ENCODE measurements at places on chromosomes 13 and 19. TPM values are rescaled to one million over a fixed set of nuclear protein-coding genes. Genes with fewer than 3 reads are reported as not detected.

The KLF1 gene
- 0.34 TPM for total RNA-seq

The PODNL1 gene
- total RNA-seq, result not detected

The TNFSF9 gene
- 2.5 TPM for total RNA-seq

The CCDC169 gene
- total RNA-seq, result 0.28 TPM

The DAND5 gene
- not detected for total RNA-seq

The PEG3 gene
- 0.14 TPM for total RNA-seq

The ADAMTSL5 gene
- 1.5 TPM for total RNA-seq

The RAB8A gene
- total RNA-seq, result 169 TPM

The ZNF429 gene
- total RNA-seq, result 4.7 TPM

The GTF3A gene
- 284 TPM for total RNA-seq

The LEUTX gene
- total RNA-seq, result not detected

The NR1H2 gene
- total RNA-seq, result 49.6 TPM

The BRME1 gene
- 7.3 TPM for total RNA-seq

DNA sequence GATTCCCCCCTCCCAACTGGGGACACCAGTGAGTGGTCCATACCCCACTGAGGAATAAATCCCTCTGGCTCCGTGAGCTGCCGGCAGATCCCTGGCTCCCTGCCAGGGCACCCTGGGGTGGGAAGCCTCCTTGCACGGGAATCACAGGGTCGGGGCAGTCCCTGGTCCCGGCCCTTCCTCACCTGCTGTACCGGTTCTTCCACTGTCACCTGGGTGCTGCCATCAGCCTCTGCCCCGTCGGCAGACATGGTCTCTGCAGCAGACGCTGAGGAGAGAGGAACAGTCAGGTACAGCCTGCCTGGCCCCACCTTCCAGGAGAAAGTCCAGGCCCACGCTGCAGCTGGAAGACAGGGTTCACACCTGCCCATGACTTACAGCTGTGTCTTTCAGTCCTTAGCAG, 6.3 kb downstream of the PLIN3 start:
- no peaks in the 10 kb centered on the region for H3K36me3 ChIP-seq
- H3K4me1 ChIP-seq, result no peaks in the 10 kb centered on the region
- no peak for DNase-seq
- no peak overlapping the region for H3K27ac ChIP-seq
- no peaks in the 10 kb centered on the region for H3K27me3 ChIP-seq

DNA sequence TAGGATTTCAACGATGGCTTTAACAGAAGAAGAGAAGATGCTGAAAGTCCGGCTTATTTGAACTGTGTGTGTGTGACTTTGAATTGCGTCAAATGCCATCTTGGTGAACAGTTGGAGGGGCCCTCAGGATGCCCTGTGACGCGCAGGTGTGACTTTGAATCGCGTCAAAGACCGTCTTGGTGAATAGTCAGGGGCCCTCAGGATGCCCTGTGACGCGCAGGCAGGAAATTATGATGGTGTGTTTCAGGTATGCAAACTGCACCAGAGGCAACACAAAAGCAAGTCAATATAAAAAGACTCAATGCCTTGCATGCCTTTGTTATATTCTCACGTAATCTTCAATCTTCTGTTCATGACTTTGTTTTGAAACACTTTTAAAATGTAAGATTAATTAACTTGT, 29.2 kb downstream of the ATP11A start:
- H3K36me3 ChIP-seq, result peaks cover 4% of the 10 kb centered on the region
- DNase-seq, result no peak
- no peak overlapping the region for H3K4me3 ChIP-seq
- no peak overlapping the region for H3K27ac ChIP-seq
- H3K27me3 ChIP-seq, result no peaks in the 10 kb centered on the region
- peaks cover 8% of the 10 kb centered on the region for H3K4me1 ChIP-seq

DNA sequence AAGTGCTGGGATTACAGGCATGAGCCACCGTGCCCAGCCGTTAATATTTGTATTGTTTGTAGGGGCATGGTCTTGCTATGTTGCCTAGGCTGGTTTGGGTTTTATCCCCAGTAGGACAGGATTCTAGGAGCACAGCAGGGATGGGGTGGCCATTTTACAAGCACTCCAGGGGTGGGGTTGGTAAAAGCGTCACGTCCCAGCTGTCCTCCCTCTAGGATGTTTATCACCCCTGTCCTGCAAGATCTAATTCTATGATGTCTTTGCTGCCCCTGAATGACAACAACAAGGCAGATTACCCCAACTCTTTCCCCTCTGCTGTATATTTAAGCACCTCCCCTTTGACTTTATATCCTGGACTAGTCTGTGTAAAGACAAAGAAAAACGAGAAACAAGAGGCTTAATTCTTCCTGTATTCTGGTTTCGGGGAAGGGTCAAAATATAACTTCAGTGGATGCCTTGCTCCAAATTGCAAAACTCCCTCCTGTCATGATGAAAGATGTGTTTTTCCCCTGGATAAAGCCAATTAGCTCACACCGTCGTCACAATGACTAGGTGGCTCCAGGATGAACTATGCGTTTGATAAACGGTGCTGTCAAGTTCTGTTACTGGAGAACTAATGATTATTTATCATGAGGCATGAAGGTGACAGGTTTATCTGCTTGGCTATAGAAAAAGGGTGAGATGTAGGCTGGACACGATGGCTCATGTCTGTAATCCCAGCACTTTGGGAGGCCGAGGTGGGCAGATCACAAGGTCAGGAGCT, 27.8 kb upstream of the OR1M1 start:
- peaks cover 14% of the 10 kb centered on the region for H3K27me3 ChIP-seq
- H3K4me1 ChIP-seq, result no peaks in the 10 kb centered on the region
- no peak overlapping the region for H3K27ac ChIP-seq
- no peak for DNase-seq

DNA sequence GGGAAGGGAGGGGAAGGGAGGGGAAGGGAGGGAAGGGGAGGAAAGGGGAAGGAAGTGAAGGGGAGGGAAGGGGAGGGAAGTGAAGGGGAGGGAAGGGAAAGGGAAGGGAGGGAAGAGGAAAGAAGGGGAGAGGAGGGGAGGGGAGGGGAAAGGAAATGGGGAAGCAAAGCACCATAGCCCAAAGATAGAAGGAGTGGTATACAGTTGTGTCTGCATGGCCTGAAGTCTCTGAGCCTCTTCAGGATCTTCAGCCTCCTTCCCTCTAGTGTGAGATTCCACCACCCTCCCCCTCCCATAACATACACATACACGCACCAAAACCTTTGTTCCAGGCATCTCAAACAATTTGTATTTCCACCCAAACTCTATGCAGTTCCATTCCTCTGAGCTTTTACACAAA, 96.2 kb upstream of the SERP2 start:
- H3K27me3 ChIP-seq, result no peaks in the 10 kb centered on the region
- no peak overlapping the region for H3K4me3 ChIP-seq
- peaks cover 48% of the 10 kb centered on the region for H3K4me1 ChIP-seq
- DNase-seq, result no peak

GRCh38 chr19:5717215-5717935, 2.6 kb downstream of the LONP1 start:
- peaks cover 43% of the 10 kb centered on the region for H3K36me3 ChIP-seq
- peaks cover 26% of the 10 kb centered on the region for H3K4me1 ChIP-seq
- H3K4me3 ChIP-seq, result peak overlapping the region; percentile 98

- no peak overlapping the region for H3K4me3 ChIP-seq
- DNase-seq, result no peak
- H3K4me1 ChIP-seq, result peaks cover 36% of the 10 kb centered on the region
- H3K27me3 ChIP-seq, result no peaks in the 10 kb centered on the region
Measured at GRCh38 chr19:10620786-10621185, 4.6 kb upstream of the SLC44A2 start.

- no peak overlapping the region for H3K27ac ChIP-seq
- peaks cover 18% of the 10 kb centered on the region for H3K4me1 ChIP-seq
- peaks cover 43% of the 10 kb centered on the region for H3K27me3 ChIP-seq
- no peak for DNase-seq
Measured at GRCh38 chr19:38385804-38386257, 2.0 kb downstream of the GGN start.

DNA sequence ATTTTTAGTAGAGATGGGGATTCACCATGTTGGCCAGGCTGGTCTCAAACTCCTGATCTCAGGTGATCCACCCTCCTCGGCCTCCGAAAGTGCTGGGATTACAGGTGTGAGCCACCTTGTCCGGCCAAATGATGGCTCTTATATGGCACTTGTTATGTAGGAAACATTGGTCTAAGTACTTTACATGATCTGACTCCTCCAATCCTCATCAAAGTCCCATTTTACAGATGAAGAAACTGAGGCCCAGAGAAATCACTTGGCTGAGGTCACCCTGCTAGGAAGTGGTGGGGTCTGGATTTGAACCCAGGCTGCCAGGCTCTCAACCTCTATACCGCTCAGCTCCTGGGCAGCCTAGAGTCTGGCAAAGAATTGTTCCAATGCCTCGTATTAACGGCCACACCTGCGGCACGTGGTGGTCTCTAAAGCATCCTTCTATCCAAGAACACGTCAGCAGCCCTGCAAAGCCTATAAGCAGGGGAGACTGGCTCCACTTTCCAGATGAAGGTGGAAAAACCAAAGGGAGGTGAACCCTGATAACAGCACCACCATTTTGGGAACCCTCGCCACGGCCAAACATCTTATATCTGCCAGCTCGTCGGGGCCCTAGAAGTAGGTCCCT, 18.1 kb downstream of the SHANK1 start:
- no peak overlapping the region for H3K4me3 ChIP-seq
- no peaks in the 10 kb centered on the region for H3K36me3 ChIP-seq
- no peak for DNase-seq
- H3K27ac ChIP-seq, result no peak overlapping the region
- H3K4me1 ChIP-seq, result peaks cover 4% of the 10 kb centered on the region

GRCh38 chr13:21434588-21434987, 24.5 kb downstream of the ZDHHC20 start:
- H3K4me1 ChIP-seq, result peaks cover 28% of the 10 kb centered on the region
- no peak for DNase-seq

DNA sequence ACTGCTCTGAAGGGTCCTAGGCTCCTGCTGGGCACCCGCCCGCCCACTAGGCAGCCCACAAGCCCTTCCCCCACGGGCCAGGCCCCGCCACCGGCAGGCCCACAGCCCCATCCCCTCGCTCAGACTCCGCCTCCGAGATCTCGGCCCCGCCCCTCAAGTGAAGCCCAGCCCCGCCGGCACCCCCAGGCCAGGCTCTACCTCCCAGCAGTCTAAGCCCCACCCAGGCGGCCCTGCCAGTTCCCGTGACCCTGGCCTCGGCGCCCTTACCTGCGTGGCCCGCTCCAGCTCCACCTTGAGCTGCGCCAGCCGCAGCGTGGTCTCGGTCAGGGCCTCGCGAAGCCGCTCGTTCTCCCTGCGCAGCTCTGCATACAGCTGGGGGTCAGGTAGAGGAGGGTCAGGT, 16.3 kb downstream of the EPS8L1 start:
- H3K27ac ChIP-seq, result no peak overlapping the region
- no peak for DNase-seq
- no peak overlapping the region for H3K4me3 ChIP-seq

DNA sequence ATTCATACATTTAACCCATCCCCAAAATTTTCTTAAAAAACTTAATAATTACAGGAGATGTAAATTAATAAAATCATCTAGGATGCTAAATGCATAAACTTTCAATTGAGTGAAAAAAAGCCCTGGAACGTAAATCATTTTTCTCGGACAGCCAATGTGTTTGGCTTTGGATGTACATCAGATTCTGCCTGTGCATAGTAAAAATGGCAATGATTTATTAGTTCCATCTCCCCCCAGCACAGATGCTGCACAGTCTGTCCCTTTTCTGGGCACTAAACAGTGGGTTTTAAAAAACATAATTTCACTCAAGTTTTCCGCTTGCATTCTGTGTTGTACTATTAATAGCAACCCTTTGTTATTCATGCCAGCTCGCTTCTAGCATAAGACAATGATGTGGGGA, 147.7 kb downstream of the TM9SF2 start:
- DNase-seq, result no peak
- H3K27ac ChIP-seq, result no peak overlapping the region
- no peaks in the 10 kb centered on the region for H3K36me3 ChIP-seq
- H3K4me1 ChIP-seq, result peaks cover 4% of the 10 kb centered on the region

DNA sequence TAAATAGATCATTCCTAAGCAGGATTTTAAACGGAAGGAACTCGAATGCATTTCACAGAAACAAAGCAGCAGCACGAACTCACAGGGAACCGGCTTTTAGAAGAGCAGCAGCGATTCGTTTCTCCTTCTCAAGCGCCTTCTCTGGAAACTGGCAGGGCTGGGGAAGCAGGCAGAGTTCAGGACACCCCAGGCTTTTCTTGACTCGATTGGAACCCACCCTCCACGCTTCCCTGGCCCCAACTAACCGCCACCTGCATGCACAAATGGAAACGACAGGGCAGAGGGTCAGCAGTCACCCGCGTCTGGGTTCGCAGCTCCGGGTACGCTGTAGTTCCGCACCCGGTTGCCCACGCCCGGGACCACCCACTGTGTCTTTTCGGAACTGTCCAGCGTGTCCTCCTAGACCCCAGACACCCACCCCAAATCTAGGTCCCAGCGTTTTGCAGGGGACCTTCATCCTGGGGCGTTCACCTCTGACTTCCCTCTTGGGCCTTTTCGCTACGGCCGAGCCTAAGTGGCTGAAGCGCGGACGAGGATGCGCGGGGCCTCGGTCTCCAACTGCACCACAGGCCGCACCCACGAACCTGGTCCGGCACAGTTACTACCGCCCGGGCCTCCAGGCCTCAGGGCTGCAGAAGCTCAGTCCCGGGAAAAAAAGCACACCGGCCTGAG, 500 bp downstream of the ZFP30 start:
- H3K4me1 ChIP-seq, result peaks cover 34% of the 10 kb centered on the region
- no peaks in the 10 kb centered on the region for H3K27me3 ChIP-seq
- H3K27ac ChIP-seq, result peak overlapping the region; percentile 96
- DNase-seq, result peak; percentile 40

- H3K4me3 ChIP-seq, result no peak overlapping the region
- no peak for DNase-seq
- no peaks in the 10 kb centered on the region for H3K36me3 ChIP-seq
- no peak overlapping the region for H3K27ac ChIP-seq
- peaks cover 32% of the 10 kb centered on the region for H3K27me3 ChIP-seq
Measured at GRCh38 chr19:4774136-4774535, 17.4 kb upstream of the FEM1A start.

DNA sequence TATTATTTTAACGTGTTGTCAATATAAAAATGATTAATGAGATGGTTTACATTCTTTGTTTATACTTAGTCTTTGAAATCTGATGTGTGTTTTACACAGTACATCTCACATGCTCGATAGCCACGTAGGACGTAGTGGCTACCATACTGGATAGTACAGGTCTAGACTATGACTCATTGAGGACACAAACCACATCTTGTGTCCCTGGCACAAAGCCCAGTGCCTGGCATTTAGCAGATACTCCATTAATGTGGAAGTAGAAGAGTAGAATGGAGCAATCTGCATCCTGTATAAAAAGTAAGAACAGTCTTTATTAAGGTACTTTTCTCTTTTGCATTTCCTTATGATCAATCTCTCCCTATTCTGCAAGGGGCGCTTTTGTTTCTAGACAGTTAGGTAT, 49.0 kb upstream of the FRY start:
- H3K4me3 ChIP-seq, result no peak overlapping the region
- H3K4me1 ChIP-seq, result no peaks in the 10 kb centered on the region
- DNase-seq, result no peak
- H3K36me3 ChIP-seq, result no peaks in the 10 kb centered on the region
